ENCODE measurements at places on chromosomes 2 and 18.
A peak's percentile ranks its signal among the peaks of the same experiment; 100 is the strongest.

- DNase-seq = no peak
Measured at GRCh38 chr18:32998285-32998684, 225.5 kb upstream of the KLHL14 start.

- no peak for DNase-seq
Measured at GRCh38 chr2:96494188-96494587, 11.0 kb downstream of the NEURL3 start.

DNA sequence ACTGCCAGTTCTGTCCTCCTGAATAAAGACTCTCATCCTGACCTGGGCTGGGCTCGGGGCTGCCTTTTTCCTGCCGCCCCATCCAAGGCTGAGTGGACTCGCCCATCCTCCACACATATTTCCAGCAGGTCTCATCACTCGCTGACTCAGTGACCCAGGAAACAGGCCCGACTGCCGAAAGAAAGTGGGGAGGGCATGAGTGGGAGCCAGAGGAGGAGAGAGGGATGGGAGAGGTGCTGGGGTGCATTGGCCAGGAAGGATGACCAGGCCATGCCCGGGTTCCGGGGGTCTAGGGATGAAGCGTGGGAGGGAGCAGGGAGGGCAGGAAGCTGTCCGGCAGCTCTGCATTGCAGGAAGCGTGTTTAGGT is 66.7 kb downstream of the TWIST2 start:
- peak; percentile 28 for DNase-seq

GRCh38 chr2:45130736-45131135 is 121.5 kb upstream of the SIX2 start:
- DNase-seq = no peak
